ENCODE measurements at places on chromosomes 16 and 17.

DNA sequence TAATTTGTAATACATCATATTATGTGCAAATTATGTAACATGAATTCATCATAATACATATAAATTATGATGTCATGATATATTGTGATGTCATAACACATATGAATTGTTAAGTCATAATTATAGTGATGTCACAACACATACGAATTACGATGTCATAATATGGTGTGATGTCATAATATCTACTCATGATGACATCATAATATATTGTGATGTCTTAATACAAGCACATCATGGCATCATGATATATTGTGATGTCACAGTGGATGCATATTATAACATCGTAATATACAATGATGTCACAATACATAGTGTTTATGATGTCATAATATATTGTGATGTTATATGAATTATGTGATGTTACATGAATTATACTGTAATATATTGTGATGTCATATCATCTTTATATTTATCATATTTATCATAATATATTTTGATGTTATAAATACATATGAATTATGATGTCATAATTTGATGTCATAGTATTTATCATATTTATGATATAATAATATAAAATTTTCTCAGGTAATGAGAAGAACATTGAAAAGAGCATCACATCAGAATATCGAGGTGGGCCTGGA lies 1793.0 kb downstream of the TP53TG3F start:
- DNase-seq: no peak

- peak; percentile 5 for DNase-seq
Measured at GRCh38 chr16:26963109-26963508, 103.6 kb upstream of the C16orf82 start.

DNA sequence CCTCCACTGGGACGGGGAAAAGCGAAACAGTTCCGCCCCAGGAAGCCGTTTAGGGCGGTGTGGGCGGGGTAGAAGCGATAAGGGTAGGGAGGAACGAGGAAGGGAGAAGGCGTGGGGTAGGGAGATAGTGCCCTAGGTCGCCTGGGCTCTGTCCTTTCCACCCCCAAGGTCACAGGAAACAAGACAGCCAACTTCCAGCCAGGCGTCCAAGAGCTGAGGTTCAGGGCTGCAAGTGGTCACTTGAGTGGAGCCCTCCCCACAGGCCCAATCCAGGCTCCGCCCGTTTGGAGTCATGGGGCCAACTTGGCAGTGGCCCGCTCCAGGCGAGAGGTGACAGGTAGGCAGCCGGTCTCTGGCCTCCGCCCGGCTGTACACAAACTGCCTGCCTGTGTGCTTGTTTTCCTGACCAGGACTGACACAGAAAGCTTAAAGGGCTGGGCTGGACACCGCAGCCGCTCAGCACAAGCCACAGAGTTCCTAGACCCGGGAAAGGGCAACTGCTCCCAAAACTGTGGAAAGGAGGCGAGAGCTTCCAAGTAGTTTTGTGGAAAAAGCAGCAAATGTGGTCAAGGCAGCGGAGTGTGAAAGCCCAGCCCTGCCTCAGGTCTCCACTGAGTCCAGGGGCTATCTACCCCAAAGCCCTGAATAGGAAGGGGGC lies at the start of gene RILP:
Gene RILP (minus strand): TSS at position 23 of the 658 bp plus-strand sequence. CDS start 62 bp downstream, outside the sequence.
- DNase-seq: peak; percentile 55

DNA sequence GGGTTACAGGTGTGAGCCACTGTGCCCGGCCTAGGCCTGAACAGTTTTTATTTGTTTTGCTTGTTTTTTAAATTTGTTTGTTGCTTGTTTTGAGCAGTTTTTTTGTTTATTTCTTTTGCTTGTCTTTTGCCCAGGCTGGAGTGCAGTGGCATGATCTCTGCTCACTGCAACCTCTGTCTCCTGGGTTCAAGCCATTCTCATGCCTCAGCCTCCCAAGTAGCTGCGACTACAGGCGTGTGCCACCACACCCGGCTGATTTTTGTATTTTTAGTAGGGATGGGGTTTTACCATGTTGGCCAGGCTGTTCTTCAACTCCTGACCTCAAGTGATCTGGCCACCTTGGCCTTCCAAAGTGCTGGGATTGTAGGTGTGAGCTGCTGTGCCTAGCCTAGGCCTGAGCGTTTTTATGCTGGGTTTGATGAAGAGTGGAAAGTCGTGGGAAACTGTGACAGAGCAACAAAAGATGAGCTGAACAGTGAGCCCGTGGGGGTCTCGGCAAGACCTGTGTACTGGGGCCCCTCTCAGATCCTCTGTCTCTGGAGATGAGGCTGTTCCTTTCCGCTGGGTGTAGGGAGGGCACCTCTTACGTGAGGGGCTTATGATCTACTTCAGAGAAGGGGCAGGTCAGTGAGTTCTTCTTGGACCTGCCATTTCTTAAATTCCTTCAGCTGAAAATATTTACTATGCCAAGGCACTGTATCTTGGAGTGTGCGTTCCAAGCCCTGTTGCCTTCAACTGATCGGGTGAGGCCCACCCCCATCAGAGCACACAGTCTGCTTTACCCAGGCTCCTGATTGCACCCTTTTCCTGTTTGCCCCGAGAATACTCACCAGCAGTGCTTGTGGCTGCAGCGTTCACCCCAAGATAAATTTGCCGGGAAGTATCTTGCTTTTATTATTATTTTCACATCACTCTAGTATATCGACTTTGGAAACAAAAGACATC lies 322.1 kb downstream of the SEC14L1 start:
- DNase-seq: no peak

GRCh38 chr16:56311208-56312027 lies 113.9 kb downstream of the AMFR start:
- no peak for DNase-seq

DNA sequence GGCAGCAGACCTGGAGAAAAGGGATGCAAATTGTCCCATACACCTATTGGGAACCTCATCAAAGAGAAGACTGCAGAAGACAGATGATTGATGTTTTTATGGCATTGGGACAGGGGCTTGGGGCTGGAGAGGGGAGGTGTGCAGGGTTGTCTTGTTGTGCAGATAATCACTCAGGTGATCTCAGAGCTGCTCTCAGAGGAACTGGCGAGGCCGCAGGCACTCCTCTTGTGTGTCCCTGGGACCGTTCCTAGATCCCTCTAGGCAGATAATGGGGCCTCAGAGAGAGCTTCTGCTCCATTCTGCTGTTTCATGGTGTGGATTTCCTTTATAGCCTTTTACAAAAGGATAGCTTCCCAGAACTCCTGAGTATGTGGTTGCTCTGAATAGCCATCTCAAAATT lies 1.6 kb downstream of the RNF213 start:
- DNase-seq: no peak

DNA sequence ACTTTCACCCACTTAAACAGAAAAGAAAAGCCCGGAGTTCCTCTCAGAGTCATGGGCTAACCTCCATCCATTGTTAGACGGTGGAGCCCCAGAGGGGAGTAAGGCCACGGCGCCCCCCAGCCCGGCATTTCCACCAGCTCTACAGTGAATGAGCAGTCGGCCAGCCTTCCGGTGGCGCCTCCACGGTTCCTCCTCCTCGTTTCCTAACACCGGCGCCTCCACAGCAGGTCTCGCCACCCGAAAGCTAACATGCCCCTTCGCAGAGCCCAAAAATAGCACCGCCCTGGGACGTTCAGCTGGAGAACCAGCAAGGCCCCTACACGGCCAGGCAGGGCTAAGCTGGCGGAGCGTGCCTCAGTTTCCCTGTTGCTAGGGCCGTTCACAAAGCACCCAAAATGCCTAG lies 858 bp downstream of the MMD start:
- peak; percentile 32 for DNase-seq

DNA sequence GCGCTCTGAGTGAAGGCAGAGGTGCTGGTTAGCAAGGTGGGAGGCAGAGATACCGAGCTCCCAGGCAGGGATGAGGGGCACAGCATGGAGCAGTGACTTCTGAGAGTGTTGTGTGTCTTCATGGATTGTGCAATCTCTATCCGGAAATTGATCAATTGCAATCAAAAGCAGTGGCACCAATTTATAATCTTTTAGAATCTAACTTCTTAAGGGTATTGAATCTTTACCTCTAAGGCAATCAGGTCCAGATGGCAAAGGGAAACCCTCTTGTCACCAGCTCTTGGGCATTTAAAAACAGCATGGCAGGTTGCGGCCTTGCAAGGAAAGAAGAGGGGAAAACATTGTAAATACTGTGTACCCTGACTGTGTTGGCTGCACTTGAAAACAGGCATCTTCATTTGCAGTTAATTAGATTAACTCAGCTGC lies 58.0 kb upstream of the MRTFB start:
- no peak for DNase-seq

- no peak for DNase-seq
Measured at GRCh38 chr16:75075688-75076268, 40.8 kb downstream of the LDHD start.

DNA sequence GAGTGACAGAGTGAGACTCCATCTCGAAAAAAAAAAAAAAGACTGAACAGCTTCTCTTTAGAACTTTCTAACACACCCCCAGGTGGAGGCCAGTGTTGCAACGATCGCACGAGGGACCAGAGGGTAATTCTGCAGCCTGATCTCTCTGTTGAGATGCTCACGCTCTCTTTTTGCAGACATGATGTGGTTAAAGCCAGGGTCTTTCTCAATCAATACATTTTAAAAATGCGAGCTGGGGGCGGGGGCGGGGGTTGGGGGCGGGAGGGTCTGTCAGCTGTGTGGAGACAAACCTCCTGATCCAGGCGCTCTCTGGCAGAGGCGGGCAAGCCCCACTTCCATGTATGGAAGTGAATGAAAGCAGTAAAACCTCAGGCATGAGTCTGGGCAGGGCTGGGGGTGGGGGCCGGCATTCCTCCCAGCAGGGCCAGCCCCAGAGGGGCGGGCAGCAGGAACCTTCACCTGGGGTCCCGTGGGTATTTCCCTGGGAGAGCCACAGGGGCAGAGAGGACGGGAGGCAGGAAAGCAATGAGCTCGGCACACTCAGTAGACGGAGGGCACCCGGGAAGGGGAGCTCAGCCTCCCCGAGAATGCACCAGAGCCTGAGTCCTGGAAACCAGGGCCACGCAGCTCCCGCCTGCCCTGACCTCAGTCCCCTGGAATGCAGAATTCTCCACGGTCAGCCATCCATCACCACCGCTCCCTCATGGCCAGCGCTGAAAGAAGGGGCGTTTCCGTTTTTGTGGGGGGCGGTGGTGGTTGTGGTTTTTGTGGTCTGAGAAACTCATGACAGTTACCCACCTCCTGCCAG lies 28.0 kb downstream of the NXN start:
- DNase-seq: peak; percentile 59

DNA sequence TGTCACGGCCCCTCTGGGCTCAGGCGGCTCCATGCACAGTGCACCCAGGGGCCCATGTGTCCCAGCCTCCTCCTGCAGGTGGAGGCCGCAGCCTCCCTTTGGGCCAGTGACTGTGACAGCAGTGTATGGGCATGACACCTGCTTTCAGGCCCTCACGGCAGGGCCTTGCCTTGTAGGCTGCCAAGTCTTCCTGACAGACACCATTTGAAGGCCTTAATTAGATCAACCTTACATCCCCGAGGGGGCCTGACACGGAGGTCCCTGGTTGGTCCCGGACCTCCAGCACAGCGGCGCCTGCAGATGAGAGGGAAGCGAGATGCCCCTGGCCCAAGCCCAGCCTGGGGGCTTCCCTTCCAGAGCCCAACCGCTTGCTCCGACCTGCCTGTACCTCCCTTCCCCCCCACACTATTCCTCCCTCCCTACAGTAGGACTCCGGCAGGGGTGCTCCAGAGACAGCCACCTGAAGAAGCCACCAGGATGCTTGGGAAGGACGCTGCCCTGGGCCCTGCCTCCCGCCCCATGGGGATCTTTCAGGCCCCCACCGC lies 31.9 kb downstream of the BAIAP2 start:
- DNase-seq: no peak

DNA sequence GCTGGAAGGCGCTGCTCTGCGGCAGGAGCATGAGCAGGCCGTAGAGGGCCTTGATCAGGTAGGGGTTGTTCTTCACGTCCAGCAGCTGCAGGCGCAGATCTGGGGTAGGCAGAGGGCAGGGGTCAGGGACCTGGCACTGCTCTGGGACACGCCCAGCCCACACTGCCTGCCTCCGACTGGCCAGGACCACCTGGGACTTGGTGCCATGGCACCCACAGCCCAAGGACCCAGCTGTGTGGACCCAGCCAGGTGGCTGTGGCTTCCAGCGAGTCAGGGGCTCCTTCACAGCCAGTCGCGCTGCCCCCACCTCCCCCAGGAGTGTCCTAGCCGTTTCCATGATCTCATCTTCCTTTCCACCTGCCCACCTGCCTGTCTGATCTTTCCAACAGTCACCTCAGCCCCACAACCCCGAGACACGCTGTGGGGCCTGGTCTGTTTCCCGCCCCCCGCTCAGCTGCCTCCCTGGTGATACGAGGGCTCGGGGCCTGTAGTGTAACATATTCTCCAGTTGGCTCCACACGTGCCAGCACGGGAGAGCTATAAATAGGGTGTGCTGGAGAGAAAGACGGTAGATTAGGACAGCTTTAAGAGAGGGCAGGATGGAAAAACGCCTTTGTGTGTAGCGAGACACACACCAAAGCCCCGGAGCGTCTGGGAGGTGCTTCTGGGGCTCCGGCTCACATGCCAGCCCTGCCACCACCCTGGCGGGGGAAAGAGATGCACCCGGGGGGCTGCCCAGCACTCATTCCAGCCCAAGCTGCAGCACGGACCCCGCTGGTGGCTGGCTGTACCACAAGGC lies 7.2 kb upstream of the MTSS2 start:
- no peak for DNase-seq

DNA sequence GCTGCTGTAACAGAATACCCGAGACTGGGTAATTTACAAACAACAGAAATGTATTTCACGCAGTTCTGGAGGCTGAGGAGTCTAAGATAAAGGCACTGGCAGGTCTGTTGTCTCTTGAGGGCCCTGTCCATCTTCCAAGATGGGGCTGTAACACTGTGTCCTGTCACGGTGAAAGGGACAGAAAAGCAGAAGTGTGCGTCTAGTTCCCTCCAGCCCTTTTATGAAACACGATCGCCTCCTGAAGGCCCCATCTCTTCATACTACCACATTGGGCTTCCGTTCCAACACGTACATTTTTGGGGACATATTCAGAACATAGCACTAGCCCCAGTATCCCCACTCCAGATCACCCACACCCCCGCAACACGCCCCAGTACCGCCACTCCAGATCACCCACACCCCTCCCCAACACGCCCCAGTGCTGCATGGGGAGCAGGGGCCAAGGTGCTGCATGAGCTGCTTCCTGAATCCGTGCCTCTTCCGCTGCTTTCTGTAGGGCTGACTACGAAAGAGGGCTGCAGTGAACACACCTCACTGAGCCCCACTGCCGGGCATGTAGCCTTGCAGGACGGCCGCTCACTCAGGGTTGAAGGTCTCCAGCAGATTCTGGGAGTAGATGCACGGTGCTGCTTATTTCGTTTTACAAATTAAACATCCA lies 91.9 kb downstream of the RPTOR start:
- DNase-seq: no peak

GRCh38 chr16:1941162-1942046 lies 1.6 kb downstream of the MSRB1 start:
- no peak for DNase-seq

DNA sequence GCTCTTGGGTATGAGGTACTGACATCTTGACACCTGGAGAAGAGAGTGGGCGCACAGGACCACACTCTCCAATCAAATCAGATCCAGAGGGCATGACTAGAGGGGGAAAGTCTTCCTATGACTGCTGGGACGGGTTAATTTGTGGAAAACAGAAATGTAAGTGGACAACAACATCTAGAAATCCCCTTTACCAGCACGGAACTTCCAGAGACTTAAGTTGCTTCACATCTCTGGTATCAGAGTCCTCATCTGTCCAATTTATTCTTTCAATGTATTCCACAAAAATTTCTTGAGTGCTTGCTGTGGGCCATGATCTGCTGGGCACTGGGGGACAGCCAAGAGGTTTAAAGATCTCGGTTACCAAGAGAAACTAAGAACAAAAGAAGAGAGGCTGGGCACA lies 159.2 kb downstream of the COPRS start:
- no peak for DNase-seq

All from fibroblast of gingiva (primary cell).